ENCODE measurements at places on chromosomes 11 and 22.

- no peak for DNase-seq
These were observed 100.8 kb upstream of the CLPB start for GRCh38 chr11:72535194-72535547.

DNA sequence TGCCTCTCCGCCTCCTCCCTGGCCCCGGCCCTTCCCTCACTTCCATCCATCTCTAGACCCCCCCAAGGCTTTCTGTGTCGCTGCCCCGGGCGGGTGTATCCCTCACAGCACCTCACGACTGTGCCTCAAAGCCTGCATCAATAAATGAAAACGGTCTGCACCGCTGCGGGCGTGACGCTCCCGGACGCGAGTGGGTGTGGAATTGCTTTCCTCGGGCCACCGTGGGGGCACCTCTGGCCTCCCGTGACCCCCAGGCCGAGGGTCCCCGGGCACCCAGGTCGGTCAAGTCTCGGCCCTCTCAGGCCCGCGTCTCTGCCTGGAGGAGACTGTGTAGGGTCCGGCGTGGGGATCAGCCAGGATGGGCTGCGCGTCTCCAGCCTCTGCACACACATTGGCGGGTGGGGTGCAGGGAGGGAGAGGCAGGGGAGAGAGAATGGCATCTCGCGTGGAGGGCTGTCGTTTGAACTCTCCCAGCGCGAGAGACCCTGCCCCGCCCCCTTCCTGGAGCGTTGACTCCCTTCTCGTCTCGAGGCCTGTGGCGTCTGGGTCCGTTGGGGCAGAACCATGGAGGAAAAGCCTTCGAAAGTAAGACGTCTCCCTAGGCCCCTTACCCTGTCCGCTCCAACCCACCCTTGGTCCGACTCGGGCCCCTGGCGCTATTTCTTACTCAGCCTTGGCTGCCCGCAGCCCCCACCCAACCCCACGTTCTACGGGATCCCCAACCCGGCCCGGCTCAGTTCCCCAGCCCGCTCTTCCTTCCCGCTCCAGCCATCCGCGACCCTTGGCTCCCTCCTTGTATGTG, at the start of gene CATSPERZ:
TSS of gene CATSPERZ (plus strand) at position 512 of the 802 bp plus-strand sequence. CDS start at position 565, 53 bp downstream.
- no peak for DNase-seq

GRCh38 chr11:57338142-57338541, at the start of gene P2RX3:
Gene P2RX3 (plus strand): TSS chr11:57338352. CDS start chr11:57338551, 199 bp downstream.
- no peak for DNase-seq

DNA sequence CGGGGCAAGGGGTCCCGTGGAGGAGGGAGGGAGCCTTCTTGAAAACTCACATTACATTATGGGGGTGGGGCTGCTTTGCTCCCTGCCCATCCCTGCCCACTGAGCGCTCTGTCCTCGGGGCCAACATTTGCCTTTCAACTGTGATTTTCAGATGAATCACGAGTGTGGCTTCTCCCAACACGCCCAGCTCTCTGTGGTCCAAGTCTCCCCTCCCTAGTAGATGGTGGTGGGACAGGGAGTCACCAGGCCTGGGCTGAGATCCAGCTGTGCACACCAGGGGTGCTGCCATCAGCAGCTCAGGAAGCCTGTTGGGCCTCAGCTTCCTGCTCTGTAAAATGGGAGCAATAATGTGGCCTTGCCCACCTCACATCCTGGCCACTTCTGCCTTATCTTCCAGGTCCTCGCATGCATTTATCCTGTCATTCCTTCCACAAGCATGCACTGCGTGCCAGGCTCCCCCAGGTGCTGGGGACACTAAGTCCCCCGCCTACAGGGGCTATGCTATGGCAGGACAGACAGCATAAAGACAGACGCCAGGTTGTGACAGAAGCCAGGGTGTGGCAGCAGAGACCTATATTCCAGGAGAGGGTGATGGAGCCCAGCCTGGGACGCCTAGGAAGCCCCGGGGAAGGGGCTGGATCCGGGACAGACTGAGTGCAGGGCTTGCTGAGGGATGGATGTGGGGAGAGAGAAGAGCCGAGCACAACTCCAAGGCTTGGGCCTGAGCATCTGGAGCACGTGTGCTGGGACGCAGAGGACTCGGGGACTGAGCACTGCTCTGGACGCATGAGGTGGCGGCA, 30.5 kb downstream of the NFAM1 start:
- no peak for DNase-seq

- no peak for DNase-seq
These were observed 1.4 kb downstream of the SLC17A6 start for GRCh38 chr11:22339611-22340010.

DNA sequence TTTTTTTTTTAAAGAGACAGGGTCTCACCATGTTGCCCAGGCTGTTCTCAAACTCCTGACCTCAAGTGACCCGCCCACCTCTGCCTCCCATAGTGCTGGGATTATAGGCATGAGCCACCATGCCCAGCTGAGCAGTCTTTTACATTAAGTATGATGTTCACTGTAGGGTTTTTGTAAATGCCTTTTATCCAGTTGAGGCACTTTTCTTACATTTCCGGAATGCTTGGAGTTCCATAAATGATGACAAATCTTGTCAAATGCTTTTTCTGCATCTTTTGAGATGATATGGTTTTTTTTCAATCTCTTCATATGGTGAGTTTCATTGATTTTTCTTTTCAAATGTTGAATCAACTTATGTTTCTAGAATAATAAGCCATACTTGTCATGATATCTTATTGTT, 29.4 kb upstream of the CTTN start:
- DNase-seq, result no peak

DNA sequence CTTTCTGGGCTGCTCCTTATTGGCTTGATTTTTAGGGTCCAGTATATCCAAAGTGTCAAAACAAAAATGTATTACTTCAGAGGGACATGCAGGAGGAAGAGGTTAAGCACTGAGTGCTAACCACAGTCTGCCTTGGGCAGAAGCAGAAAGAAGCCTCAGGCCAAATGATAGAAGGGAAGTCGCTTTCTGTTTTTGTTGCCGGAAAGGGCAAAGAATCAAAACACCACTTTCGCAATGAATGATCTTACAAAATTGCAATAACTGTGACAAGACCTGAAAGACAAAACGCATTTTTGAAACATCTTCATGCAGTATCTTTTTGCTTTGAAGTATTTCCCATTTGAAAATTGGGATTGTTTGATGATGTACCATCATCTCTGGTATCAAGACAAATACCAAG, 70.1 kb upstream of the PICALM start:
- DNase-seq, result no peak

GRCh38 chr11:13222285-13222684, 55.3 kb upstream of the BMAL1 start:
- DNase-seq, result no peak

- no peak for DNase-seq
These were observed 240.5 kb upstream of the CCDC179 start for GRCh38 chr11:23100726-23101125.

DNA sequence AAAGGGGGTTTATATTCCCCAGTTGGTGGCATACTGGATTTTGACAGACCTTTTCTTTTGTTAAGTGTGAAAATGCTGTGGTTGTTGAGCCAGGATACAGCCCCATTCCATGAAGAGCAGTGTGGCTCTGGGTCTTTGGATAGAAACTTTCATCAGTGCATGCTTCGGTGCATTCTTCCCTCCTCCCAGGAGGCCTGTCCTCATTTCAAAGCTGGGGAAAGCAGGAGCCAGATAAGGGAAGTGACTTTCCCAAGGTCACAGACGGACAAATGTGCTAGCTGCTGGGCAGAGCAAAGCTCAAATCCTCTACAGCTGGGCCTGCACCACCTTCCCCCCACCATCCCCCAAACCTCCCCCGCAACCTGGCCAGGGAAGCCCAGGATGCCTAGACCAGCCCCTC, 184.5 kb upstream of the NTM start:
- no peak for DNase-seq

DNA sequence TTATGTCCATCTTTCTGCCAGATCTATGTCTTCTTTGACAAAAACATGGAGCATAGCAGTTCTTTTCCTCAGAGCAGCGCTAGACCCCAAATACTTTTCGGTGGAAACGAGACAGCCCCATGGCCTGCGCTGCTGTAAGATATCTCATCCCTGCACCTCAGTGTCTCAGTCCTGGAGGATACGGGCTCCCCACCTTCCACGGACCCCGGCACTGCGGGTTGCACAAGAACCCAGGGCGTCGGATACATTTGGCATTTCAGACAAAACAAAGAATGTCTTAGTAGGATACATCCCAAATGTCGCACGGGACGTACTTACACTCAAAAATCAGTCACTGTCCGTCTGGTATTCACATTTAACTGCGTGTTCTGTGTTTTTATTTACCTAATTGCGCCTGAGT, 9.9 kb upstream of the GAL start:
- no peak for DNase-seq

DNA sequence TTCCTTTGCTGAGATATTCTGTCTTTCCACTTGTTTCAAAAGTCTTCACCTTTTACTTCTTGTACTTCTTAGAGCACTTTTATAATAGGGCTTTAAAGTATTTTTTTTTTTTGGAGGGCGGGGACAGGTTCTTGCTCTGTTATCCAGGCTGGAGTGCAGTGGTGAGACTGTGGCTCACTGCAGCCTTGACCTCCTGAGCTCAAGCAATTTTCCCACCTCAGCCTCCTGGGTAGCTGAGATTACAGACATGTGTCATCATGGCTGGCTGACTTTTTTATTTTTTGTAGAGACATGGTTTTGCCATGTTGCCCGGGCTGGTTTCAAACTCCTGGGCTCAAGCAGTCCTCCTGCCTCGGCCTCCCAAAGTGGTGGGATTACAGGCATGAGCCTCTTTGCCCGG, 57.9 kb downstream of the DYNC2H1 start:
- no peak for DNase-seq

DNA sequence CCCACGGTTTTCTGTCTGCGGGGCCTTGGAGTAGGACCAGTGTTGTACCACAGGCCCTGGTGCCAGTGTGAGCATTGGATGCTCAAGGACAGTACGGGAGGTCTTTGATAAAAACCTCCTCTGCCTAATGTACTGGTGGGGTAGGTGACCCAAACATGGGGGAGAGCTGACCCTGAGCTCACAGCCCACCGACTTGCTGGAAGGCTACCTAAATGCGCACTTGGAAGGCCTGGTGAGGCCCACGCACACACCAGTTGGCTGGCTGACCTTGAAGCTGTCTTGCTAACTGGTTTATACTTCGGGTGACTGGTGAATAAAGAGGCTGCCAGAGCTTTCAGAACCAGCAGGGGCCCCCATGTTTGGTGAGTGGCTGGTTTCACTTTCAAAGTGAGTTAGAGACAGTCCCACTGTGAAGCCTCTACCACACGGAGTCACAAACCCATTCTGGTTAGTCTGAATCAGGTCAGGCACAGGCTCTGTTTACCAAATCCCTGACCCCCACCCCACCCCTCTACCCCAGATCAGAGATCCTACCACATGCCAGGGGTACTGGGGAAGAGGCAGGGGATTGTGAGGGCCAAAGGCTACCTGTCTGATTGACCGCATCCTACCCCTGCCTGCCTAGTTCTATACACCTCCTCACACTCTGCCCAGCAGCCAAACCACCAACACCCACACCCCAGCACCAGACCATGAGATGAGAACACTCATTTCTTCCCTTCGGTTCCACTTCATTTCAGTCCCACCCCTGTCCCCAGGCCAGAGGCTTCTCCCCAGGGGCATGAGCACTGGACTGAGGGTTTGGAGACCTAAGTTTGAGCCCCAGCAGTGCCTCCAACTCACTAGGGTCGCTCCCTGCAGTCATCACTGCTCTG, 12.7 kb upstream of the IL2RB start:
- DNase-seq, result no peak

GRCh38 chr11:73323464-73323863, 15.4 kb downstream of the ARHGEF17 start:
- peak; percentile 92 for DNase-seq

- no peak for DNase-seq
These were observed 73.6 kb upstream of the PHOX2A start for GRCh38 chr11:72317570-72317969.

DNA sequence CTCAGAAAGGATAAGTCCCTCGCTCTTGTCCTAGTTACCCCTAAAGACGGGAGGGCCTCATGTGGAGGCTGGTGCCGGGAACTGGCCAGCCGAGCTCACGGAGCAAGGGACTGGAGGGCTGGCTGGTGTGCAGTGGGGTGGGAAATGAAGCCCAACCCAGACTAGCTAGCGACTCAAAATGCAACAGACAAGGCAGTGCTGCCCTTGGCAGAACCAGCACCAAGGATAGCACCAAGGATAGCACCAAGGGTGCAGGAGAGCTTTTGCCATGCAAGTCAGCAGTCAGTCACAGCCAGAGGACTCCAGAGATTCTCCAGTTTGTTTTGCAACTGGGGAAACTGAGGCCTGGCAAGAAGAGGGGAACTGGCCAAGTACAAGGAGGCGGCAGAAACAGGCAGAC, 6.5 kb upstream of the BATF2 start:
- no peak for DNase-seq

GRCh38 chr11:60838132-60838531, 3.8 kb upstream of the CCDC86 start:
- DNase-seq, result no peak

- no peak for DNase-seq
These were observed 82.3 kb downstream of the TRMU start for GRCh38 chr22:46417769-46418168.

GRCh38 chr22:45686836-45687235, 15.2 kb downstream of the ATXN10 start:
- DNase-seq, result no peak

DNA sequence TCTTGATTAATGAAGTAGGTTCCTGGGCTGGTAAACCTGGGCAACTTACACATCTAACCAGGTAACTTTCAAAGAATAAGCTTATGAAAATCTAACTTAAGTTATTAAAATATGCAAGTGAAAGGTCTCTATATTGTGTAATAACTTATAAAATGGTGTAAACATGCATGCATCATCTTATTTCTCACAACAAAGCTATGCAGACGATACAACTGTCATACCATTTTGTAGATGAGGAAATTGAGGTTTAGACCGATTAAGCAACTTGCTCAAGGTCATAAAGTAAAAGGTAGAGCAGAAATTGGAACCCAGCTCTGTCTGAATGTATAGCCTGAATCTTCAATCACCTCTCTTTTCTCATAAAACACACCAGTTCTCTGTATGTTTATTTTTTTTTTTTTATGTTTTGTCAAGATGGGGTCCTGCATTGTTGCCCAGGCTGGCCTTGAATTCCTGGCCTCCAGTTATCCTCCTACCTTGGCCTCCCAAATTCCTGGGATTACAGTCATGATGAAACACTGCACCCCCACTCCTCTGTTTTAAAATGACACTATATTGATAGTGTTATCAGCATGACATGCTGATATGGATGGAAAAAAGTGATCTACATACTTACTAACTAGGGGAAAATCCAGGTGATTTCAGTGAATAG, 109.6 kb downstream of the SGSM3 start:
- no peak for DNase-seq

DNA sequence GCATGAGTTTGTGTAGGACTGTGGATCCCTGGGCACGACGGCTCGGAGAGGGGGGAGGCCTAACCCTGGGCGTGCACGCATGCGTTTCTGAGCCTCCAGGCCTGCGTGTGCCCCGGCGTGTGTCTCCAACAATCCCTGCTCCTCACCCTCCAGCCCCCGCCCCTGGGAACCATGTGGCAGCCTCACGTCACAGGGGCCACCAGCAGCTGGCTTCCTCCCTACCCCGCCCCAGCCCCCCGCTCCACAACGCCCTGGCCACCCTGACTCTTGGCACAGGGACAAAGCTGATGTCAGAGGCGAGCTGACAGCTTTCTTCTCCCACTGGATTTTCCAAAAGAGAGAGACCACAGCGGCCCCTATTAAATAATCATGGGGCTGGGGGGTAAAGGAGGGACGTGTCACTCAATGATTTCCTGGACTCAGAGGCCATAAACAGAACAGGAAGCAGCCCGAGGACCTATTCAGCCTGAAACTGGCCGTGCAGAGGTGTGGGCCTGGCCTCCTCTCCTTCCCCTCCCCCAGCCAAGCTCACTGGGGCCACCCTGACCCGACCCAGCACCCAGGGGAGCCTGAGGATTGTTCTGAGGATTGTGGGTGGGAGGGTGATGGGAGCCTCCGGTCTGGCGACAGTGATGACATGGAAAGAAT, 6.8 kb upstream of the LIF start:
- peak; percentile 95 for DNase-seq
